Thyroid gland (tissue), 4 donors: ENCODE measurements at places on chromosomes 6 and 20.
A peak's percentile ranks its signal among the peaks of the same experiment; 100 is the strongest.

- H3K27ac ChIP-seq: no peak overlapping the region
- DNase-seq: no peak
- no peaks in the 10 kb centered on the region for H3K36me3 ChIP-seq
- H3K4me1 ChIP-seq: no peaks in the 10 kb centered on the region
Observed at GRCh38 chr20:23249541-23249940, 101.0 kb upstream of the NXT1 start.

GRCh38 chr6:169292338-169293124, 38.9 kb upstream of the THBS2 start:
- no peak overlapping the region for H3K27ac ChIP-seq
- no peaks in the 10 kb centered on the region for H3K4me1 ChIP-seq
- no peaks in the 10 kb centered on the region for H3K27me3 ChIP-seq
- no peak for DNase-seq

GRCh38 chr6:35158520-35158919, 17.4 kb upstream of the TCP11 start:
- H3K4me1 ChIP-seq: peaks cover 18% of the 10 kb centered on the region
- H3K36me3 ChIP-seq: no peaks in the 10 kb centered on the region
- H3K27ac ChIP-seq: no peak overlapping the region
- H3K27me3 ChIP-seq: no peaks in the 10 kb centered on the region
- no peak for DNase-seq

DNA sequence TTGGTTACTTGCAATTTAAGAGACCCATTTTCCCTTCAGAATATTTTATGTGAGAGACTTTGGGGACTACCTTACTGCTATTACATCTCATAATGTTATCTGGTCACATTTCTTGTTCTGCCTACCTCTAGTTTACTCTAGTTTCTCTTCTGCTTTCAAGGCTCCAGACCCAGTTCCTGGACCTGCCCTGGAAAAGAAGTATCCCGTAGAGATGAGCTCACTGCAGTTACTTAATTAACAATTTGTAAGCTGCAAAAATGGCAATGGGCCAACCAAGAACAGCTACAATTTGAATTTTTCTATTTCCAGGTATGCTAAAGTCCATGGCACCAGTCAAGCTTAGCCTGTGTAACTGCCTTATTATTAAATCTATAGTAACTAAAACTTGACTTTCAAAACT, 25.0 kb downstream of the TAB2 start:
- no peaks in the 10 kb centered on the region for H3K36me3 ChIP-seq
- no peak overlapping the region for H3K4me3 ChIP-seq
- H3K27me3 ChIP-seq: no peaks in the 10 kb centered on the region
- DNase-seq: no peak

GRCh38 chr6:56820060-56820459, 134.8 kb upstream of the BEND6 start:
- H3K4me3 ChIP-seq: no peak overlapping the region

- H3K4me1 ChIP-seq: no peaks in the 10 kb centered on the region
- H3K36me3 ChIP-seq: no peaks in the 10 kb centered on the region
- H3K4me3 ChIP-seq: no peak overlapping the region
- no peaks in the 10 kb centered on the region for H3K27me3 ChIP-seq
- DNase-seq: no peak
Observed at GRCh38 chr6:52253494-52253893, 9.2 kb upstream of the IL17F start.

GRCh38 chr20:58161192-58161591, 67.3 kb downstream of the ANKRD60 start:
- H3K4me1 ChIP-seq: no peaks in the 10 kb centered on the region
- H3K36me3 ChIP-seq: no peaks in the 10 kb centered on the region
- no peak overlapping the region for H3K4me3 ChIP-seq
- H3K27me3 ChIP-seq: no peaks in the 10 kb centered on the region
- H3K27ac ChIP-seq: no peak overlapping the region

DNA sequence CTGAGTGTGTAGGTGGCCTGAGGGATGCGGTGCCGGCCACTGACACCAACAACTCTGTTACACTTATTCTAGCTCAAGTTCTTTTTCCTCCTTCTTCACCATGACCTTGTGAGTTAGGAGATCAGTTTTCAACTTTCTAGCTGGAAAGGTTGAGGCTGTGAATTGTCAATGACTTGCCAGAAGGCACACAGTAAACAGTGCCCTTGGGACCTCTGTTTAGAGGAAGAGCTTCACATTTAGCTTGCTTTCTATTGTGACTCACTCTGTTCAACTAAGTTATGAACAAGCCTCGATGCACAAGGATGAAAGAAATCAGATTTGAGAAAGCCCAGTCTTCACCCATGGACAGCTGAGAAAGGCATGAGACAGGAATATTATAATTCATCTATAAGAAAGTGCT, 455.6 kb downstream of the MAFB start:
- H3K4me3 ChIP-seq: no peak overlapping the region
- no peaks in the 10 kb centered on the region for H3K36me3 ChIP-seq
- H3K27ac ChIP-seq: no peak overlapping the region
- no peaks in the 10 kb centered on the region for H3K4me1 ChIP-seq
- H3K27me3 ChIP-seq: no peaks in the 10 kb centered on the region

DNA sequence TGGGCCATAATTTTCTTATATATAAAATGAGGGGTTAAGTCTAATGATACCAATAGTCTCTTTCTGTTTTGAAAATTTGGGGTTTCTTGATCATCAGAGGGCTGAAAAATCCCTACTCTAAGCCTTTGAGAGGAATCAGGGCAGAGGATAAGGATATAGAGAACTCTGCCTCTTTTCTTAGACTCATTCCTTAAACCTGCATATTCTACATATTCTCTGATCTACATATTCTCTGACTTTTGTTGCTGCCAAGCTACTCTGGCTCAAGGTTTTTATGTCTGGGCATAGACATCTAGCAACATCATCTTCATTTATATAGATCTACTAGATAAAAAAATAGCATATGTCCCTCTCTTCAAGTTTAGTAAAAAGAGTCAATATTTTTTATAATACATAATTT, 71.2 kb downstream of the FLRT3 start:
- H3K4me3 ChIP-seq: no peak overlapping the region
- H3K27ac ChIP-seq: no peak overlapping the region
- no peaks in the 10 kb centered on the region for H3K27me3 ChIP-seq

DNA sequence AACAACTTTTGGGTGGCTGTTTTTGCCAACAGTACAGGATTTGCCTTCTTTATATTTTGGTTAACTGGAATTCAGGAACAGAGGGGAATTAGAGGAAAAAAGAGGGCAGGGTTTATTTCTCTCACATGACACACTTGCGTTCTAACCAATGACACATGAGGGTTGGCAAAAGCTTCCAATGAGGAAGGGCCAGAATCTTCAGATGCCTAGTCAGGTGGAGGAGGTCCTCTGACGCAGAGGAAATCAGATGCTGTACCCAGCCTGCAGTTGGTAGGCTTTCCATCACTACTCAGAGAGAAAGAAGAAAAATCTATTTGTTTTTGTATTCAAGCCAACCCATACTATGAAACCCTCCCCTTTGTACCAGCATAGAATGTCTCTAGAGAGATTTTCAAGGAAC, 20.8 kb downstream of the TM9SF4 start:
- no peak for DNase-seq
- no peak overlapping the region for H3K4me3 ChIP-seq
- no peak overlapping the region for H3K27ac ChIP-seq
- no peaks in the 10 kb centered on the region for H3K36me3 ChIP-seq
- peaks cover 9% of the 10 kb centered on the region for H3K4me1 ChIP-seq

DNA sequence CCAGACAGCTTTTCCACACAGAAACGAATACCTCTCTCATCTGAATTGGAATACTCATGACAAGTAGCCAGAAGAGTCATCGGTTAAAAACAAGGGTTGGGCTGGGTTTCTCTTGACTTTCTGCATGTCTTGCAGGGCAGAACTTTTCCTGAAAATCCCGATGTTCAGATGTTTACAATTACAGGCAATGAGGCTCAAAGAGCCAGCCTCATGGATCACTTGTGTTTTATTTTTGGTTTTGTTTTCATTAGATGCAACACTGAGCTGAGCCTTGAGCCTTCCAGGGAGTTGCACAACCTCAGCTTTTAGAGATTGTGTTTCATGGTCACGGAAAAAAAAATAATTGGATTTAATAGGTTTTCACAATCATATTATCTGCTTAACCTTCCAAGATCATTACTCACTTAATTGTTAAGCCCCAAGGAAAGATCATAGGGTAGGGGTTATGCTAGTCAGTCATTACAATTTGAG, 288.1 kb upstream of the PRDM1 start:
- H3K36me3 ChIP-seq: no peaks in the 10 kb centered on the region
- peak overlapping the region; percentile 49 for H3K27ac ChIP-seq
- peak; percentile 47 for DNase-seq
- no peaks in the 10 kb centered on the region for H3K27me3 ChIP-seq
- peaks cover 58% of the 10 kb centered on the region for H3K4me1 ChIP-seq

- H3K36me3 ChIP-seq: peaks cover 22% of the 10 kb centered on the region
- DNase-seq: peak; percentile 24
- no peaks in the 10 kb centered on the region for H3K27me3 ChIP-seq
- no peak overlapping the region for H3K4me3 ChIP-seq
Observed at GRCh38 chr20:34771680-34772081, 53.8 kb downstream of the NCOA6 start.

- no peak for DNase-seq
- H3K27me3 ChIP-seq: no peaks in the 10 kb centered on the region
- no peaks in the 10 kb centered on the region for H3K36me3 ChIP-seq
- H3K4me3 ChIP-seq: no peak overlapping the region
- no peak overlapping the region for H3K27ac ChIP-seq
- peaks cover 11% of the 10 kb centered on the region for H3K4me1 ChIP-seq
Observed at GRCh38 chr20:32506721-32507120, 78.4 kb downstream of the NOL4L start.

DNA sequence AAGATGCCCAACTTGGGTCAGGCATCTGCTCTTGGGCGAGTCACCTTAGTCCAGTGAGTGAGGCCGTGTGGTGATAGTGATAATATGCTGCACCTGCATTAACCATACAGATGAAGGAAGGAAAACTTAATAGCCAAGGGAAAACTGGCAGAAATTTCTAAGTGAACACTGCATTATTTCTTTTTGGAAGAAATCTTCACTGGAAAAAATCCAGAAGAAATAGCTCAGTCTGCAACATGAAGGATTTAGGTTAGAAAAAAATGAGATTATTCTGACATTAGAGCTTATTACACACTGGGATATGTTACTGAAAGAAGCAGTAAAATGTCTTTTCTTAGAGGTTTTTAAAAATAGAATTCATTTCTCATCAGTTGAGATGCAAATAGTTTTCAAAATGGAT, 947.3 kb downstream of the KIF16B start:
- DNase-seq: no peak
- H3K4me3 ChIP-seq: no peak overlapping the region
- no peaks in the 10 kb centered on the region for H3K27me3 ChIP-seq
- H3K4me1 ChIP-seq: no peaks in the 10 kb centered on the region
- H3K27ac ChIP-seq: no peak overlapping the region
- H3K36me3 ChIP-seq: no peaks in the 10 kb centered on the region

GRCh38 chr6:68144667-68145066, 490.4 kb upstream of the ADGRB3 start:
- no peaks in the 10 kb centered on the region for H3K27me3 ChIP-seq
- no peak overlapping the region for H3K27ac ChIP-seq
- H3K36me3 ChIP-seq: no peaks in the 10 kb centered on the region
- H3K4me1 ChIP-seq: no peaks in the 10 kb centered on the region
- H3K4me3 ChIP-seq: no peak overlapping the region
